ENCODE measurements at places on chromosomes 1 and 21.

GRCh38 chr1:206706298-206706791 is 21.6 kb downstream of the MAPKAPK2 start:
- no peaks in the 10 kb centered on the region for H3K36me3 ChIP-seq
- H3K27ac ChIP-seq, result peak overlapping the region; percentile 12
- peak; percentile 84 for DNase-seq
- H3K27me3 ChIP-seq, result no peaks in the 10 kb centered on the region
- H3K4me3 ChIP-seq, result no peak overlapping the region

DNA sequence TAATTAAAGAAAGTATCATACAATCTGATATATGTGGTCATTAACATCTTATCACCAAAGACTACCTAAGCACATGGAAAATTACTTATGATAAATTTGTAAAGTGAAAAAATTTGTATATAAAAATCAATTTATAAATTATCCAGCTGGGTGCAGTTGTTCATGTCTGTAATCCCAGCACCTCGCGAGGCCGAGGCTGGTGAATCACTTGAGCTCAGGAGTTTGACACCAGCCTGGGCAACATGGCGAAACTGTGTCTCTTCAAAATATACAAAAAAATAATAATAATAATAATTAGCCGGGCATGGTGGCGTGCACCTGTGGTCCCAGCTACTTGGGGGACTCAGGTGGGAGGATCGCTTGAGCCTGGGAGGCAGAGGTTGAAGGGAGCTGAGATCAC is 82.8 kb upstream of the SYT6 start:
- H3K4me3 ChIP-seq, result no peak overlapping the region
- H3K27ac ChIP-seq, result no peak overlapping the region
- DNase-seq, result no peak
- H3K27me3 ChIP-seq, result no peaks in the 10 kb centered on the region

DNA sequence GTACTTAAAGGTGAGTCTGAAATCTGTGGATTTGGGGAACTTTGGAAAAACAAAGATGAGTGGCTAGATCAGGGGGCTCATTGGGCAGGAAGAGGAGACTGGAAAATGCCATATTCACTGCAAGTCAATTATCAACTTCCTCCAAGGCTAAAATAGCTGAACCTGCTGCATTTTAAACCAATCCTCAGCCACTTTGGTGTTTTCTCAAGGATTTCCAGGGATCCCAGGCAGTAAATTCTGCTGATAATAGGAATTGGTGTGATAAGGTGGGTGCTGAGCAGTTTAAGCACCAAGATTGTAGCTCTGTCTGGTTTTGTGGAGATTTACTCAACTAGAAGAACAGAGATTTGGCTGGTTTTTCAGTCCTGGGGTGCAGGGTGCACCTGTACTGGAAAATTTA is 153.9 kb upstream of the CAMK1G start:
- no peaks in the 10 kb centered on the region for H3K27me3 ChIP-seq
- no peak overlapping the region for H3K4me3 ChIP-seq
- H3K36me3 ChIP-seq, result no peaks in the 10 kb centered on the region
- no peaks in the 10 kb centered on the region for H3K4me1 ChIP-seq

DNA sequence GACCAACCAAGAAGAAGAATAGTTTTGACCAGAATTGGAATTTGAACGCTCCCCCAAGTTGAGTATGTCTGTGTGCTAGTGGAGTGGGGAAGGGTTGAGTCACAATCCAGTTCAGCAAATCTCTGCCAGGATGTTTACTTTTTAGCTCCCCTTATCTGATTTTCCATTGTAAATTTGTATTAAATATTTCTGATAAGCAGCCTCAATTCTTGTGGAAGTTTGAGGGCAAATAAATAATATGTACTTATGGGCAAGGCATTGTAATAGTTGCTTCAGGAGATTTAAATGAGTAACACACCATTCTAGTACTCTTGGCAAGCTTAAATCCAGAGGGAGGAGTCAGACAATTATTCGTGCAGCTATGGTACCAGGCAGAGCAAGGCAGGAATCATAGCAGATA is 14.4 kb downstream of the CXADR start:
- H3K4me3 ChIP-seq, result no peak overlapping the region
- H3K36me3 ChIP-seq, result no peaks in the 10 kb centered on the region

- H3K4me3 ChIP-seq, result no peak overlapping the region
- H3K4me1 ChIP-seq, result no peaks in the 10 kb centered on the region
- H3K27ac ChIP-seq, result no peak overlapping the region
- no peak for DNase-seq
These were observed 253.7 kb upstream of the FOXD3 start for GRCh38 chr1:63068626-63069025.

GRCh38 chr1:161994175-161994668 is 29.4 kb downstream of the OLFML2B start:
- DNase-seq, result no peak
- no peaks in the 10 kb centered on the region for H3K36me3 ChIP-seq
- no peak overlapping the region for H3K27ac ChIP-seq
- H3K27me3 ChIP-seq, result no peaks in the 10 kb centered on the region
- no peaks in the 10 kb centered on the region for H3K4me1 ChIP-seq

GRCh38 chr1:207842506-207842905 is 68.4 kb downstream of the CD34 start:
- H3K4me3 ChIP-seq, result no peak overlapping the region
- DNase-seq, result no peak
- H3K36me3 ChIP-seq, result no peaks in the 10 kb centered on the region
- peak overlapping the region; percentile 10 for H3K27ac ChIP-seq
- no peaks in the 10 kb centered on the region for H3K27me3 ChIP-seq

DNA sequence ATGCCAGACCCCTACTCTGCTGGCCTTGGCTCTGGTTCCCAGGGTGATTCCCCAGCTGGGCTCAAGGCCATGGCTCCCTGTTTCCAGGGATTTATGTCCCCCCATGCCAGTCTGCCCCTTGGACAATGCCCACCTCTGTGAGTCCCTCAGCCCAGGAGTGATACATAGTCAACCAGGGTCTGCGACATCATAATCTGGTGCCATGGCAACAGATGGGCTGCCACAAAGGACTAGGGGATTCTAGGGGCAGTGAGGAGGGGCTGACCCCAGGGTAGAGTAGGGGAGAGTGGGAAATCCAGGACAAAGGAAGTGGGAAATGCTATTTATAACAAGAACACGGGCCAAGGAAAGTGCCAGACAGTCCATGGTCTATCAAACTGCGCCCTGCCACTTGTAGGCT is 33.8 kb downstream of the LRP8 start:
- no peaks in the 10 kb centered on the region for H3K27me3 ChIP-seq
- no peaks in the 10 kb centered on the region for H3K36me3 ChIP-seq
- H3K4me1 ChIP-seq, result no peaks in the 10 kb centered on the region
- H3K4me3 ChIP-seq, result no peak overlapping the region
- DNase-seq, result no peak

DNA sequence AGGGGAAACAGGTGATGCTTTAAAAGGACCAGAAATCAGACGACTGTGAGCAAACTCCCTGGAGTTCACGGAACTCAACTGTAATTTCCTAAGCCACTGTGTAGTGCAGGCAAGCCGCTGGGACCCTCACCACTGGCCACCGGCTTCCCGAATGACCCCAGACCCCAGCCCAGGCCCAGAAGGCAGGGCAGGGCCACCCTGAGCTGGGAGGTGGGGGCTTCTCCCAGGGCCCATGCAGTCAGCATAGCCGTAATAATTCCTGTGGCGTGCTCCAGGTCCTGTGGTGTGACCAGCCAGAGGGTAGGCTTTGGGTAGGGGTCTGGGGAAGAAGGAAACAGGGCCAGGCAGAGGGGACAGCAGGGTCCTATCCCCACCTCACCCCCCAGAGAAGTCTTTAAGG is 3.5 kb upstream of the ARF1 start:
- no peak for DNase-seq
- H3K4me3 ChIP-seq, result no peak overlapping the region
- no peaks in the 10 kb centered on the region for H3K4me1 ChIP-seq
- no peak overlapping the region for H3K27ac ChIP-seq
- no peaks in the 10 kb centered on the region for H3K27me3 ChIP-seq

DNA sequence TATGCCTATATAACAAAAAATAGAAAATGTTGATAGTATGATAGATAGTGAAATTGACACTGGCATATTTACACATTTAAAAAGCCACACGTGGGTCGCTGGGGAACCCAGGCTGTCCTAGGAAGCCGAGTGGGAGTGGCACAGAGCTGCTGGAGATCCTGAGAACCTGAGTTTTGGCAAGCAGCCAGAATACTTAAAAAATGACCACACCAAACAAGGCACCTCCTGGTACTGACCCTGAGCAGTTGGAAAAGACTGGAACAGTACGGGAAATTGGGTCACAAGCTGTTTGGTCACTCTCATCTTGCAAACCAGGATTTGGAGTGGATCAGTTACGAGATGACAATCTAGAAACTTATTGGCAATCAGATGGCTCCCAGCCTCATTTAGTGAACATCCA is 111.5 kb downstream of the ZFYVE9 start:
- no peaks in the 10 kb centered on the region for H3K4me1 ChIP-seq
- H3K4me3 ChIP-seq, result no peak overlapping the region
- H3K27me3 ChIP-seq, result no peaks in the 10 kb centered on the region
- no peaks in the 10 kb centered on the region for H3K36me3 ChIP-seq
- DNase-seq, result no peak
- no peak overlapping the region for H3K27ac ChIP-seq

- H3K4me3 ChIP-seq, result no peak overlapping the region
- no peaks in the 10 kb centered on the region for H3K4me1 ChIP-seq
- DNase-seq, result no peak
- H3K27me3 ChIP-seq, result no peaks in the 10 kb centered on the region
- H3K36me3 ChIP-seq, result no peaks in the 10 kb centered on the region
These were observed 9.3 kb downstream of the NKAIN1 start for GRCh38 chr1:31230378-31230777.

DNA sequence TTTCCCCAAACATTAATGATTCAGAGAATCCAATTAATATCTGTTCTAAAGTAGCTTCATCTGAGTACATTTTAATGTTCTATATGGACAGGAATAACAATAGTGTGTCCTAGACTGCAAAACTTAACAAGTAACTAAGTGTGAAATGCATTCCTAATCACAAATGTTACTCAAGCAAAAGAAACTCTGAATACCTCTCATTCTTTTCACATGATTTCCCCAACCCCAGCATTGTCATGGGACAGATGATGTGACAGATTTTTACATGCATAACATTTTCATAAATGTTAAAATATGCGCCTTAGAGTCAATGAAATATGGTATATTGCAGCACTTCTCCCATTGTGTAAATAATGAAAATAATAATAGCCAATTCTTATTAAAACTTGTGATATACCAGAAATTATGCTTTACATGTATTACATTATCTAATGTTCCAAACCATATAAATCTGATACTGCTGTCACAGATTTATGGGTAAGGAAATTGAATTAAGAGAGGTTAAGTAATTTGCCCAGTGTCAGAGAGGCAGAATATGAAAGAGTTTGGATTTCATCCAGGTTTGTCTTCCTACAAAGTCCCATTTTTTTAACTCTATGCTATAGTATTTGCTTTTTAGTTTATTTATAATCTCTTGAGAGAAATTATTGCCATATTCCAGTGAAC is 269.4 kb downstream of the LRRC7 start:
- no peak overlapping the region for H3K4me3 ChIP-seq
- no peaks in the 10 kb centered on the region for H3K4me1 ChIP-seq
- DNase-seq, result no peak
- H3K27ac ChIP-seq, result no peak overlapping the region
- H3K27me3 ChIP-seq, result no peaks in the 10 kb centered on the region

DNA sequence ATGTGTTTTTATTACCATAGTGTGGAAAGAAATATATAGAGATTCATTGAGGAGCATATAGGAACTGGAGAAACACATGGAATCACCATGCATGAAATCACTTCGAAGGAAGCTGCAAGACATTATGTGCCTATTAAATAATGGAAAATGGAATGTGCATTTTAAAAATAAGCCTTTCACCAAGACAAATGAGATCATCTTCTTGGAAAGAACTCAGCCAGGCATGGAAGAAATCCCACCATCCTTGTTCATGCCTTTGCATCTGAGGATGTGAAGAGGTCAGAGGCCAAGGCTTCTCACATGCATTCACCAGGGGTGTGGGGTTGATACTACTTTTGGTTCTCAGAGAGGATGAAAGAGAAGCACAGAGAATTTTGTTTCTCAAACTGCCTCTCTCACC is 50.0 kb downstream of the C1orf198 start:
- H3K36me3 ChIP-seq, result no peaks in the 10 kb centered on the region
- H3K27me3 ChIP-seq, result no peaks in the 10 kb centered on the region
- H3K4me1 ChIP-seq, result no peaks in the 10 kb centered on the region
- no peak overlapping the region for H3K4me3 ChIP-seq

GRCh38 chr1:100438789-100439188 is 86.5 kb downstream of the CDC14A start:
- H3K4me3 ChIP-seq, result no peak overlapping the region
- no peaks in the 10 kb centered on the region for H3K4me1 ChIP-seq
- no peaks in the 10 kb centered on the region for H3K27me3 ChIP-seq
- H3K36me3 ChIP-seq, result peaks cover under 1% of the 10 kb centered on the region

GRCh38 chr1:151540982-151541377 is 871 bp downstream of the TUFT1 start:
- H3K36me3 ChIP-seq, result peaks cover 11% of the 10 kb centered on the region
- H3K27me3 ChIP-seq, result no peaks in the 10 kb centered on the region
- DNase-seq, result no peak
- H3K4me1 ChIP-seq, result no peaks in the 10 kb centered on the region
- H3K4me3 ChIP-seq, result peak overlapping the region; percentile 86

DNA sequence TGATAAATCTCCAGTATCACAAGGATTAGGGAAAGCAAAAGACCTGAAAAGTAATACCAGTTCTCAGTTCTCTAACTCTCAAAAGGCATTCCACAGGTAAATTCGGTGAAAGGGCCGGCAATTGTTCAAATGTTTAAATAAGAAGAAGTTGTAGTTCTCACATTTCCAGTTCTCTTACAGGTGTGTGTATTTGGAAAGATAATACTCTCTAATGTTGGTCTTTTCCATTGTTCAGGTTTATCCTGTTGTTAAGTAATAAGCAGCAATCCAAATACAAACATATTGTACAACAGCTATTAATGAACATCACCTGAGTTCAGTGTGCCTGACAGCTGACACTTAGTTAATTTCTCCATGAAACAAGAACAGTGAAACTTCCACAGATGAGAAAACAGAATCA is 13.2 kb upstream of the PRKAB2 start:
- H3K36me3 ChIP-seq, result no peaks in the 10 kb centered on the region
- no peak overlapping the region for H3K27ac ChIP-seq

DNA sequence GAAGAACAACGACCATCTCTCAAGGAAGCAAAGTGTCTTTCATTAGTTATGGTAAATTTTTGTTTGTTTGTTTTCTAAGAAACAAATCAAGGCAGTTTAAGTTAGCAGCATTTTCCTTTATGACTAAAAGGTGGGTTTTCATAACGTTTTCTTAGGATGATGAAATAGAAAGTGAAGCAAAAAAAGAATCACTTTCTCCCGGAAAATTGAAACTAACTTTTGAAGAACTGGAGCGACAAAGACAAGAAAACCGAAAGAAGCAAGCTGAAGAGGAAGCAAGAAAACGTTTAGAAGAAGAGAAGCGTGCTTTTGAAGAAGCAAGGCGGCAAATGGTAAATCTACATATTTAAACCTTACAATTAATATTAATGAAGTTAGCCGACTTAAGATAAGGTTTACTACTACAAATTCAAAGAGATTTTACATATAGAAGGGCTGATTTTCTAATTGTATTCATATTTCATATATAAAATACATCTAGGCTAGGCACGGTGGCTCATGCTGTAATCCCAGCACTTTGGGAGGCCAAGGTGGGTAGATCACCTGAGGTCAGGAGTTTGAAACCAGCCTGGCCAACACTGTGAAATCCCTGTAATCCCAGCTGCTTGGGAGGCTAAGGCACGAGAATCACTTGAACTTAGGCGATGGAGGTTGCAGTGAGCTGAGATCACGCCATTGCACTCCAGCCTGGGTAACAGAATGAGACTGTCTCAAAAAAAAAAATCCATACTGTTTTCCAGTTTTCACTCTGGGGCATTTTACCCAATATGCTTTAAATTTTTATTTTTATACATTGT is 38.3 kb downstream of the NEXN start:
- H3K27ac ChIP-seq, result no peak overlapping the region
- H3K27me3 ChIP-seq, result no peaks in the 10 kb centered on the region
- H3K4me3 ChIP-seq, result no peak overlapping the region
- H3K36me3 ChIP-seq, result no peaks in the 10 kb centered on the region
- no peak for DNase-seq

Measured in kidney (tissue), 22 donors.